ENCODE measurements at places on chromosomes 4 and X.

DNA sequence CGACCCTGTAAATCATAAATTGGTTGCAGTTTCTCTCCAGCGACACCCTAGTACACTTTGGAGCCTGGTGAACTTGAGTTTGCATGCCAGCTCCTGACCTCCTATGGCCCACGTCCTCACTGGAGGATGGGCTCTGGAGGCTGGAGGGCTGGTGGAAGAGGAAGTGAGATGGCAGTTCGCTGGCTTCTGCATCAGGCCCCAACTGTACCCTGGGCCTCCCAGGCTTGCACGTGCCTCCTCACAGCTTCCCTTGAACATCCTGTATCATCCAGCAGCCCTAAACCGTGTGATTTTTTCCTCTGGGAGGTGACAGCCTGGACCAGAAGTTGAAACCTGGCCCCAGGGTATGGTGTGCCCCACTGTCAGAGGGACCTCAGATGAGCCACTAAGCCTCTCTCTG lies 78.5 kb downstream of the HTRA3 start:
- no peak for DNase-seq

DNA sequence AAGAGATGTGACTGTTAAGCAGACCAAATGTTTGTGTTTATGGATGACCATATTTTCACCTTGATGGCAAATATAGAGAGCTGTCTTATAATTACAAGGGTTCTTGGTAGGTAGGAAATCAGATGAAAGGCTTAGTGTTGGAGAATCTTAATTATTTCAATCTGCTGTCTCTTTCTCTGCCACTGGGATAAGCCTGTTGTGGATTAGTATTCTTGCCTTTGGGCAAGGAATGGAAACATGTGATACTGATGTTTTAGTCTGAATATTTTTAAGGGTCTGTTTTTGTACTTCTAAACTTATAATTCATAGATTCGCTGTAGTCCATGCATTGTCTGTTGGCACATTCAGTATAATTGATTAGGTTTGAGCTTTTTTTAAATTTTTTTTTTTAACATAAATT lies 23.7 kb upstream of the NUDT6 start:
- DNase-seq, result no peak

- DNase-seq, result peak; percentile 59
Measured at GRCh38 chr4:167897116-167897515, 195.2 kb upstream of the ANXA10 start.

DNA sequence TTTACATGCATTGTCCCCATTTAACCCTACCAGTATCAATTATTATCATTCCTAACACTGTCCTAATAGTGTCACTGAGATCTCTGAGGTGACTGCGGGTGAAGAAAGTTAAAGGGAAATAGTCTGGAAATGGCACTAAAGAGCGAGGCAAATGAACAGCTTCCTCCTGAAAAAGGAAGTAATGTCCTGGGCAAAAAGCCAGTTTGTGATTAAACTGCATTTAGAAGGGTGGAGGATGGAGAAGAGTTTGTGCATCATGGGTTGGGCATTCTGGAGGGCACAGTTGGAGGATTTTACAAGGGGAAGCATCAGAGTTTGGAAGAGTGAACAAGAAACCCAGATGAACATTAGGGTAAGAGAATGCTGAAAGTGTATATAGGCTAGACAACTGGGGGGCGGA lies 60.5 kb upstream of the SLC25A4 start:
- no peak for DNase-seq

- DNase-seq, result peak; percentile 4
Measured at GRCh38 chr4:127959794-127960193, 5.2 kb downstream of the MFSD8 start.

DNA sequence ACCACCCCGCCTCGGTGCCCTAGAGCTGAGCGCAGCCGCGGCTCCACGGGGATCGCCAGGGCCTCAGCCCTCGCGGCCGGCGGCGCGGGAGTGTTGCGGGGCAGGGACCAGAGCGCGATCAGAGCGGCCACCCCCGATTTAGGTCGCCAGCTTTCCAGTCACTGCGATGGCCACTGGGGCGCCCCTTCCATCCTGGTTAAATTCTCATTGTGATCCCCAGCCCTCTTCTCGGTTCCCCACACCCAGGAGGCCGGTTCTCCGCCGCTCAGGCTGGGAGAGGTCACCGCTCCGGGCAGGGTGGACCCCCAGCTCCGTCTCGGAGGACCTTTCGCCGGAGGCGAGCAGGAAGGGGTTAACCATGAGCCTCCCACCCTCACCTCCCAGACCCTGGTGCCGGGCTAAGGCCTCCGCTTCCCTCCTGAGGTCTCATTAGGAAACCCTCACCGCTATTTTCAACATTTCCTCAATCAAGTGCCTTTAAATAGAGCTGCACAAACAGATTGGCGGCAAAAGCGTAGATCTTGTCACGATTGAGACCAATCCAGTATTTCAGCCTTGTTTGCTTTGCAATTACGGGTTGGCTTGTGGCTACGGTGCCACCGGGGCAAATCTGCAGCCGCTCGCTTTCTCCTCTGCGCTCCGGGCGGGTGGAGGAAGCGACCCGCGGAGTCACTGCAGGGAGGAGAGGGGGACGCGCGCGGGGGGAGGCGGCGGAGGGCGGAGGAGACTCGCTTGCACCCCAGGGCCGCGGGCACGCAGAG lies 8.3 kb upstream of the HAND2 start:
- no peak for DNase-seq

GRCh38 chr4:134879019-134879418 lies 677.4 kb upstream of the PABPC4L start:
- no peak for DNase-seq

GRCh38 chr4:53713296-53713695 lies 122.0 kb upstream of the LNX1 start:
- peak; percentile 72 for DNase-seq

DNA sequence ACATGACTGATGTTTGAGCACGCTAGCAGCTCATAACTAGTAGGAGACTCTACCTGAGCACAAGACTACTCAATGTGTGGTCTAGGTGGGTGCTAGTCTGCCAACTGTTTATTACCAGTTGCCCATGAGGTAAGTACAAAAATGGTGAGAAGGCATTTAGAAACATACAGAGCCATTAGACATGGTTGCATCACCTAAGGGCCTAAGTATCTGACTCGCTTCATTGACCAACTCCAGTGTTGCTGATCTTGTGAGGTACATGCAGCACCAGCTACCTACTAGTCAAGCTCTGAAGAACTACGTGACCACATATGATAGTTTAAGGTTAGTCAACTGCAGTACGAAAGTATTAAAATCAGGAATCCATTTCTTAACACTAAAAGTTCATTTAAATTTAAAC lies 39.9 kb downstream of the APBB2 start:
- peak; percentile 40 for DNase-seq

GRCh38 chr4:38466401-38466800 lies 197.6 kb upstream of the KLF3 start:
- DNase-seq, result no peak

- peak; percentile 61 for DNase-seq
Measured at GRCh38 chr4:147050356-147050765, 104.7 kb upstream of the TTC29 start.

DNA sequence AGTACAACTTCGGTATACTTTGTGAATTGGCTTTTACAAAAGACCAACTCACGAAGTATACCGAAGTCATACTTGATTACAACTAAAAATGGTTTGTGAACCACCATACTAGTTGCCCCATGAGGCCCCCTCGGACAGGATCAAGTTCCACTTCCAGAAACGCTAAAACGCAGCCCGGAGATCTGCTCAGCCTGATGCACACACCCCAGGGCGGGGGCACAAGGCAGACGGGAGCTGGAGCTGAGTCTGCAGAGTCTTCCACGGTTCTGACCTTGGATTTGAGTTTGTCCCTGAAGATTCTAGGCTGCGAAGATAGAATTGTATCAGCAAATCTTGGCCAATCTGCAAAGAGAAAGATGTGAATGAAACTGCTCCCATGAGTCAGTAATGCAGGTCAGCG lies 118.1 kb downstream of the SORCS2 start:
- no peak for DNase-seq

DNA sequence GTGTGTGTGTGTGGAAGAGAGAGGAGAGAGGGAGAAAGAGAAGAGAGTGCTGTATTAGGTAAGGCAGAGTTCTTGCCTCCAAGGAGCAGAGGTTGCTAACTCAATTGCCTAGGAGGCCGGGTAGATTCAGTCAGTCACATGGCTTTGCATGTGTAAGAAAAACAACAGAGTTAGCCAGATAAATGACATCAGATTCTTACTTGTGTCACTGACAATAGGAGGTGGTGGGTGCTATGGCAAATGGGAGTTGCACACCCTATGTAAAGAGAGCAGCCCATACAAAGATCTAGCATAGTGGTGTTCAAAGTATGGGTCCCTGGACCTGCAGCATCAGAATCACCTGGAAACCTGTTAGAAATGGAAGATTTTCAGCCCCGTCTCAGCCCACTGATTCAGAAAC lies 14.4 kb upstream of the PGRMC2 start:
- no peak for DNase-seq

GRCh38 chrX:132209527-132209926 lies 9.7 kb downstream of the RAP2C start:
- peak; percentile 76 for DNase-seq

DNA sequence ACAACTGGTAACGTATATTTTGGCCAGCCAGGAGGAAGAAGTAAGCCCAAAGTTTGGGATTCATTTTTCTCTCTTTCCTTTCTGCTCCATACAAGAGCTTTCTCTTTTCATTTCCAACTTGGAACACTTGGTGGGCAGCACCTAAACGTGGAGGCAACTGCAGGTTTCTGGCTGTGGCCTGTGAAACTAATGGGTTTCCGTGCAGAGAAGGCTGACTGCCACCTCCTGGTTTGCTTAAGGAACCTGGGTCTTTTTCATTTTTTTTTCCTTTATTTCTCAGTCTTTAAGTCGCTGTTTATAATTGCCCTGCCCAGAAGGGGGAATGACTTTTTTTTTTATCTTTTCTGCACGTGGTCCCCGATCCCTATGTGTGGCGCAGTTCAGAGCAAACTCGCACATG lies 15.4 kb downstream of the ZNF718 start:
- DNase-seq, result no peak

DNA sequence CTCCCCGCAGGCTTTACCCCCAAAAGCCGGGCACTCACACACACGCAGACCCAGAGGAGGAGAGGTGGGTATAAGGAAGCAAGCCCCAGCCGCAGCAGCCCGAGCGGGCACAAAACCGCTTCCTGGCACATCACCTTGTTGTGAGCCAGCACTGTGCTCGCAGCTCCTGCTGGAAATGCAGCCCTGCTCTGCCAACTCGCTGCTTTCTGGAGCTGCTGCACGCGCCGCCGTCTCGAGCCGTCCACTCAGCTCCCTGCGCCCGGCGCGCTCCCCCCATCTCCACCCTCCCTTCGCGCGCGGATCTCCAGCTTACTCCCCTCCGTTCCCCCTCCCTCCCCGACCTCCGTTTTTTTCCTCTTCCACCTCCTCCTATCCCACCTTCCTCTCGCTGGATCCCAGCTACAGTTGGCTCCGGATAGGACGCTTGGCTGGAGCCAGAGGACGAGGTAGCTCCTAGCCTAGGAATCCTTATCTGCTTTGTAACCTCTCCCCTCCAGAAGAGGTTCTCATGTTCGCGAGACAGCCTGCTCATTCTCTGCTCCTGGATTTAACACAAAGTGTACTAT lies at the start of gene SPOCK3:
TSS of gene SPOCK3 (minus strand) at position 179 of the 566 bp plus-strand sequence.
- peak; percentile 24 for DNase-seq

DNA sequence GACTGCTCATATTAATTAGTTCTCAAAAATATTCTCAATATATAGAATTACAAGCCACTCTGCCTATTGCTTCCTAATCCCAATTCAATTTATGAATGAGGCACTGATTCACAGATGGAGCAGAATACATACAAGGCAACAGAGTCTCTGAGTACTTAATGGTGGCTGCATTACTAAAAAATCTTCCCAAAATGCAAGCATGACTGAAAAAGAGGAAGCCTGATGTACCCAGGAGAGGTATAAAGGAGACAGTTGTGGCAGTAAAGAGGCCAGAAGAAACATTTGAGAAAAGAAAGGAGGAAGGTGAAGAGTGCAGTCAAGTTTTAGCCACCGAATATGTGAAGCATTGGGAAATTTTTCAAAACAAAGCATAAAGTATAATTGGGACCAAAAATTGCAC lies 163.2 kb upstream of the INTU start:
- DNase-seq, result no peak

- no peak for DNase-seq
Measured at GRCh38 chr4:68630371-68630770, 40.1 kb downstream of the UGT2B15 start.

DNA sequence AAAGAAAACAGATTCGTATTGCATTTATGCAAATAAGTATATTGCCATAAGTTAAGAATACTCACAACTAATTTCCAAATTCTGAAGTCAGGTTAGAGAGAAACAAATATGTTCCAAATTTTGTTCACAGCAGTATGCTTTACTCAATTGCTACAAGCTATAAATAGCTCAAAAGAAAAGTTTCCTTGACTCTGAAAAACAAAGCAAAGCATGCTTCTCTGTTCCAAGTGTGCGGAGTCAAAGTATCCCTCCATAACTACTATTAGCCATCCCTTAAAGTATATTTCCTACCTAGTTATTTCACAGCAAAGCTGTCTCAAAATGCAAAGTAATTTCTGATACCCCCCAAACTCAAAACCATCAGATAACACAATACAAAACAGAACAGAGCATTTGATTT lies 47.3 kb downstream of the MGST2 start:
- no peak for DNase-seq

DNA sequence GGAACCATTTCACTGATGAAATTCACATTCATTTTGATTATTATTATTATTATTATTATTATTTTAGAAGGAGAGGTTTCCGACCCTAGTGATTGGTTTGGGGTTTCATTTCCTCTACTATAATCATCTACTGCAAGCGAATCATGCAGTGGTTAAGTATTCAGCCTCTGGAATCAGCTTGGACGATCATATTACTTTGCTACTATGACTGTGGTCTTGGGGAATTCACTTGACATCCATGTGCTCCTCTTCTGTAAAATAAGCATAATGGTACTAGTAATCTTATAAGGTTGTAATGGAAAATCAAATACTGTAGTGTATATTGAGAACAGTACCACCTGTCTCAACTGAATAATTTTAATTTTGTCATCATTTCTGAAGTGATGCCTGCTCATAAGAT lies 132.1 kb upstream of the SLC4A4 start:
- DNase-seq, result peak; percentile 89

DNA sequence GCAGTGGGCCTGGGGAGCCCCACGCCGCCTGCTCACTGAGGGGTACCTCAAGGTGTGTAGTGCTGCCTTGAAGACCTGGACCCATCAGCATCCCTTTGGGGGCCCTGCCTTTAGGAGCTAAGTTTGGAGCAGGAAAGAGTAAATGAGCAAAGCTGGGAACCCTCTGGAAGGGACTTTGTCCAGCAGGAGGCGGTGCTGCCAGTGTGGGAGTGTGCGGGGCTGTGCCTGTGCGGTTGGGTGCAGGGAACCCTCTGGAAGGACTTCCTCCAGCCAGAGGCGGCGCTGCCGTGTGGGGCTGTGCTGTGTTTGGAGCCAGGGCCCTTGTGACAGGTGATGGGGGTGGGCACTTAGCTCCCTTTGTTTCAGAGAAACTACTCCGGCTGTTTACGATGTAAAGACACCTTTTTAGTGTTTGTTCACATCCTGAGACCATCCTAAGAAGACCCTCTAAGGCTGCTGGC lies 25.8 kb downstream of the RGS12 start:
- DNase-seq, result no peak

All from fibroblast of upper back skin (primary cell).